CD8-positive, alpha-beta T cell (primary cell): ENCODE measurements at places on chromosomes 13 and 19.

- DNase-seq = no peak
Measured at GRCh38 chr13:27593267-27593666, 27.1 kb downstream of the LNX2 start.

DNA sequence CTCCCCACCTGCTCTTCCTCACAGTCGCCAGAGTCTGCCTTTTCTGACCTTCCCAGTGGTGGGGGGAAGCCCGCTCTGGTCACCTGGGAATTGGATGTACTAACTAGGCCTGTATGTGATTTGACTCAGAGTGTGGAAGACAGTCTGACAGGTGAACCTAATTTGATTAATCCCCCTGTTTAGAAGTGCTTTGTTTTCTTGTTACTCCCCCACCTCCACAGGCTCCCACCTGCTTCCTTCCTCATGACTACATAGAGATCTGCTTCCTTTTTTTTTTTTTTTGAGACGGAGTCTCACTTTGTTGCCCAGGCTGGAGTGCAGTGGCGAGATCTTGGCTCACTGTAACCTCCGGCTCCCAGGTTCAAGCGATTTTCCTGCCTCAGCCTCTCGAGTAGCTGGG, 44.0 kb downstream of the COG3 start:
- no peak for DNase-seq

GRCh38 chr19:42130254-42130573, 2.0 kb downstream of the POU2F2 start:
- DNase-seq = no peak

- no peak for DNase-seq
Measured at GRCh38 chr19:359653-359925, 15.0 kb upstream of the MIER2 start.

DNA sequence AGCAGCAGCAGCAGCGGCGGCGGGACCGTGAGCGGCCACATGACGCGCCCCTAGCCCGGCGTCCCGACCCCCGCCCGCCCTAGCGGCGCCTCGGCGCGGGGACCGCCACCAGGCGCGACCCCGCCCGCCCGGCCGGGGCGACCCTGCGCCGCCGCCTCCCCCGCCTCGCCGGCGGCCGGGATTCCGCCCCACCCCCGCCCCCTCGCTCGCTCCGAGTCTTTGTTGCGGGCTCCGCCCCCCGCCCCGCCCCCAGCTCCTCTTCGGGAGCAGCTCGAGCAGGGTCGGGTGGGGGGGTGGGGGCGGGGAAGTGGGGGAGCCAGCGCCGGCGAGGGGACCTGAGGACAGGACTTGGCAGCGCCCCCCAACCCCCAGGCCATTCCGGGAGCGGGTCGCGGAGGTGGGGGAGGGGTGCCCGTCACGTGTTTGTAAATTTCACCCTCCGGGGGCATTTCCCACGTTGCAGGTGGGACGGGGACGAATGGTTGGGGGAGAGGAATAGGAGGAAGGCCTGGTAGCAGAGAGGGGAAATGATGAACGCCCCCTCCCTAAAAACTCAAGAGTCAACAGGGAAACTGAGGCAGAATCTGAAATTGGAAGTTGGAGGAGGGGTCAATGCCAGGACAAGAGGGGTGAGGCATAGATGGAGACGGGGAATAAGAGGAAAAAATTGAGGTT, at the start of gene OLFM2:
TSS of gene OLFM2 (minus strand) at position 190 of the 675 bp plus-strand sequence. CDS start at position 41, 149 bp downstream.
- DNase-seq = no peak

- DNase-seq = no peak
Measured at GRCh38 chr19:13604902-13605586, 98.8 kb upstream of the CACNA1A start.

DNA sequence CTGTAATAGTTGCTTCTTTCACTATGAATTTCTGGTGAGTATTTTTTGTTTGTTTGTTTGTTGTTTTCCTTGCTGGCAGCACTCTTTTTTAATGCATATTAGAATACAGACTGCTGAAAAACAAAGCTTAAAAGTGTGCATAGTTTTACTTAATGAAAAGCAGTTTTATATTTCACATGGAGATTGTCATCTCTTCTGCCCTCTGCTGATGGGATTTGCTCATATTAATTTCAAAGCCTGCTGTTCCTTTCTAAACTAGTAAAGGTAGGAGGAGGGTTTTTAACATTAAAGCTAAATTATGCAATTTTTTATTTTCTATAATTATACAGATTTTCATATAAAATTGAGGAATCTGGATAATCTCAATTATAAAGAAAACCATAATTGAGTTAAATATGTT, 692.6 kb upstream of the SLITRK1 start:
- DNase-seq = no peak

- no peak for DNase-seq
Measured at GRCh38 chr13:75468098-75468497, 13.9 kb downstream of the TBC1D4 start.

DNA sequence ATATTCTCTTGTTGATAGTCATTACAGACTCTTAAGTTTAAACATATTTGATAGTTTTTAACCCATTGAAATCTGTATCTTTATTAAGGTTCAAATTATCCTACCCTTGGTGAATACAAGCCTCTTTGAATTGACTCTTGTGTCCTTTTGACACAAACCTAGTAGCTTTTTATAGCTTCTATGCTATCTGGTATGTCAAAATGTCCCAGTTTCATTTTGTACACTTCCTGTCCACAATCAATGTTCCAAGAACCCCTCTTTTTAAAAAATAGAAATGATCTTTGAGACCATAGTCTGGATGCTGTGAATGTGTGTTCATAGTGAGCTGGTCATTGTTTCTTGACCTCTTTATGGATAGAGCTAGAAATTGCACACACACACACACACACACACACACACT, 39.2 kb upstream of the FGF14 start:
- no peak for DNase-seq

GRCh38 chr13:100394005-100394695, 194.4 kb downstream of the GGACT start:
- peak; percentile 5 for DNase-seq

- no peak for DNase-seq
Measured at GRCh38 chr13:105410602-105411001, 1124.9 kb downstream of the EFNB2 start.

- DNase-seq = no peak
Measured at GRCh38 chr13:86174622-86175021, 375.4 kb upstream of the SLITRK6 start.

DNA sequence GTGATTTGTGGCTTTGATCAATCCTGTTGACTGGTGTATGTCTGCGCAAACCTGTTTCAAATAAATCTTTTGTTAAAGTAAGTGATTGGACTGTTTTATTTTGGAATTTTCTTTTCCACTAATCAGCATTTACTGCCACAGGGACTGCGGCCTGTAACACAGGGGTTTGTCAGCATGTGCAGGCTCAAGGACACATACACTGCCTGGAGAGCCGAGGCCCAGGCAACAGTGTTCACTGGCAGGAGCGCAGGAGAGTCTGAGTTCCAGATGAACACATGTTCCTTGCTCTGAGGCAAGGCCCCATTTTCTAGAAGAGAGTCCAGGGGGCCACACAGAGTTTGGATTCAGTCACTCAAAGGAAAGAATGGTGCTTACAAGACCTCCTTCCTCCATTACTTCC, 26.0 kb downstream of the SHISA2 start:
- DNase-seq = no peak

- no peak for DNase-seq
Measured at GRCh38 chr19:23784274-23784673, 25.6 kb upstream of the ZNF681 start.

GRCh38 chr13:33318744-33319143, 33.2 kb upstream of the STARD13 start:
- DNase-seq = no peak

GRCh38 chr13:82058364-82058763, 1717.4 kb upstream of the SPRY2 start:
- DNase-seq = no peak

DNA sequence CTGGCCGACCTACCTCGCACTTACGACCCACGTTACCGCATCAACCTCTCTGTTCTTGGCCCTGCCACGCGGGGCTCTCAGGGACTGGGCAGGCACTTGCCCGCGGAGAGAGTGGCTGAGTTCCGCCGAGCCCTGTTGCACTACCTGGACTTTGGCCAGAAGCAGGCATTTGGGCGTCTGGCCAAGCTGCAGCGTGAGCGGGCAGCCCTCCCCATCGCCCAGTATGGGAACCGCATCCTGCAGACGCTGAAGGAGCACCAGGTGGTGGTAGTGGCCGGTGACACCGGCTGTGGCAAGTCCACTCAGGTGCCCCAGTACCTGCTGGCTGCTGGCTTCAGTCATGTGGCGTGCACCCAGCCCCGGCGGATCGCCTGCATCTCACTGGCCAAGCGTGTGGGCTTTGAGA, 4.2 kb downstream of the DHX34 start:
- DNase-seq = no peak

- no peak for DNase-seq
Measured at GRCh38 chr13:47049276-47049989, 152.6 kb upstream of the HTR2A start.

GRCh38 chr19:10513223-10513622, 4.0 kb downstream of the S1PR5 start:
- DNase-seq = no peak

DNA sequence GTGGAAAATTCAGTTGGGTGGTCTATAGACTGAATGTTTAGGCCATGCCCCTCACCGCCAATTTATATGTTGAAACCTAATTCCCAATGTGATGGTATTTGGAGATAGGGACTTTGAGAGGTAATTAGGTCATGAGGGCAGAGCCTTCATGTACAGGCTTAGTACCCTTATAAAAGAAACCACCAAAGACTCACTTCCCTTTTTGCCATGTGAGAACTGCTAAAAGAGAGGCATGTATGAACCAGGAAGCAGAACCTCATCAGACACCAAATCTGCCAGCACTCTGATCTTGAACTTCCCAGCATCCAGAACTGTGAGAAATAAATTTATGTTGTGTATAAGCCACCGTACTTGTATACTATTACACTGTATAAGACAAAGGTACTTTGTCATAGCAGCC, 40.6 kb downstream of the UQCRFS1 start:
- no peak for DNase-seq

- no peak for DNase-seq
Measured at GRCh38 chr13:59303433-59303832, 860.3 kb downstream of the DIAPH3 start.

GRCh38 chr19:39814595-39814994, 19.4 kb downstream of the DYRK1B start:
- no peak for DNase-seq

GRCh38 chr19:48476176-48476575, 7.0 kb downstream of the CYTH2 start:
- DNase-seq = no peak

DNA sequence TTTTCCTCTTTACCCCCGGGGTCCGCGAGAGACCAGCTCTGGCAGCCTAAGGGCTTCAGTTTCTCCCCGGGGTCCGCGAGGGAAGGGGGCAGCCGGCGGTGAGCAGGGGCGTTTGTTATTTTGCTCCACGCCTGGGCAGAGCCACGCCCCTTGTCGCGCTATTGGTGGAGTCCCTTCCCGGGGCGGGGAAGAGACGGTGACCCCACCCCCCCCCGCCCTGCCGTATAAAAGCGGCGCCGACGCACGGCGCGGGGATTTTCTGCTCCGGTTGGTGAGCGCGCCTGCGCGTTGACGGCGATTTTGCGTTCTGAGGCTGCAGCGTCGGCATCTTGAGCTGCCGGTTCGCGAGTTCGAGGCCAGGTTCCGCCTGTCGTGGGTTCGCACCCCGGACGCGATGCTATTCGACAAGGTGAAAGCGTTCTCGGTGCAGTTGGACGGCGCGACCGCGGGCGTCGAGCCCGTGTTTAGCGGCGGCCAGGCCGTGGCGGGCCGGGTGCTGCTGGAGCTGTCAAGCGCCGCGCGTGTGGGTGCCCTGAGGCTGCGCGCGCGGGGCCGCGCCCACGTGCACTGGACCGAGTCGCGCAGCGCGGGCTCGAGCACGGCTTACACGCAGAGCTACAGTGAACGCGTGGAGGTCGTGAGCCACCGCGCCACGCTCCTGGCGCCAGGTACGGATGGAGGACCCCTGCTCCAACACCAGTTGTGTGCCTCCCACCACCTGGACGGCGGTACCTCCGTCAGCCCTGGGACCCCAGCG, at the start of gene ARRDC2:
TSS of gene ARRDC2 (plus strand) at position 254 of the 757 bp plus-strand sequence. CDS start at position 395, 141 bp downstream.
- peak; percentile 79 for DNase-seq

GRCh38 chr13:26664876-26665275, 95.7 kb downstream of the GPR12 start:
- DNase-seq = no peak

- DNase-seq = no peak
Measured at GRCh38 chr13:113860051-113860664, 3.7 kb downstream of the GAS6 start.

DNA sequence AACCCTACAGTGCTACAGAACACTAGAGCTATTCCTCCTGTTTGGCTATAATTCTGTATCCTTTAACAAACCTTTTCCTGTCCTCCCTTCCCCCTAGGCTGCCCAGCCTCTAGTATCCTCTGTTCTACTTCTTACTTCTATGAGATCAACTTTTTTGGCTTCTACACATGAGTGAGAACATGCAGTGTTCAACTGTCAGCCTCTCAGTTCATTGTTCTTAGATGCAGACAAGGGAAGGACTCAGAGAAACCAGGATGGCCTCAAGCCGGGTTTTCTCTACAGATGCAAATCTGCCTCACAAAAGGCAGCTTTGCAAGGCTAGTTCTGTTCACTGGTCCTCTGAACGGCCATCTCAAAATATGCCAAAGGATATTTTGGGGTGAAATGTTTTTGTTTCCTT, 18.4 kb downstream of the AMER2 start:
- DNase-seq = no peak

DNA sequence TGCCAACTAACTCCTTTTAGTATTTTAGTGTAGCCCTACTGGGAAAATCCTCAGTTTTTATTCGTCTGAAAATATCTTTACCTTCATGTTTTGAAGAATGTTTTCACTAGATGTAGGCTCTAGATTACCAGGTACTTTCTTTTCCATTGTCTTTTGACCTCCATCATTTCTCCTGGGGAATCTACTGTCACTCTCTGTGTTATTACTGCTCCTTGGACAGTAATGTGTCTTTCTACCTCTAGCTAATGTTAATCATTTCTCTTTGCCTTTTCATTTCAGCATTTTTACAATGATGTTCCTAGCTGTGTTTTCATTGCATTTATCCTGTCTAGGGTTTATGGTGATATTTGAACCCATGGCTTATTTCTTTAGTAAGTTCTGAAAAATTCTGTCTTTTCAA, 61.9 kb downstream of the SPACA7 start:
- DNase-seq = no peak

GRCh38 chr19:30360376-30361106, 11.6 kb upstream of the ZNF536 start:
- no peak for DNase-seq
